Activated T-helper 9 cell treated with anti-CD3 and anti-CD28 coated beads, Interleukin-2, amount 50 U/mL, for 16 hours (primary cell): ENCODE measurements at places on chromosomes 2 and 18.

- no peak for DNase-seq
Measured at GRCh38 chr2:45889620-45890370, 238.3 kb downstream of the PRKCE start.

DNA sequence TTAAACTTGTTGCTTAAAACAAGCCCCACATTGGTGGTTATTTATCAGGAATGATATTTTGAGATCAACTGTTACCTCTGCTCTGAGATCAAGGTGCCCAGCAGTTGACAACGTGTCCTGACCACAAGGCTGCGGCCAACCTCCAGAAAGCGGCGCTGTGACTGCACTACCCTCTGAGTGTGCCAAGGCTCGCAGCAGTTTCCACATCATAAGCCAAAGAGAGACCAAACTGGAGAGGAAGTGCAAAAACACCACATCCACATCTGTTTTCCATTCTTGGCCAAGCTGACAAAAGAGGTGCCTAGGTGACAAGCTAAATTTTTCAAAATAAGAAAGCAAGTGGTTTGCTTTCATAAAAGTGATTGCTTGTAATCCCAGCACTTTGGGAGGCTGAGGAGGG, 410.8 kb upstream of the POU3F3 start:
- DNase-seq, result no peak

DNA sequence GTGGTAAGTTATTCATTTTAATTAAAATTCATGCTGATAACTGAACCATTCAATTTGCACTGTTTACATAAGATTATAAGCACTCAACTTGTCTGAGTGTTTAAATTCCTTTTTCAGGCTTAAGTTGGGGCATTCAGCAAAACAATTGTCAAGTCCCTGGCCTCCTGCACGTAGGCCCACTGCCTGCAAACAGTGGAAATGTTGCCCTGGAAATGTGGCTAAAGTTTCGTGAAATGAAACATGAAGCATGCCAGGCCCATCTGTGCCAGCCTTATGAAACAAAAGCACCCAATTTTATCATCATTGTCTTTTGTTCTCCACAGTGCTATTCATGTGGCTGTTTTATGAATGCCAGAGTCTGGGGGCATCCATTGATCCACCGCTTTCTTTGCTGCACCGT, 163.7 kb downstream of the PTGR3 start:
- no peak for DNase-seq

DNA sequence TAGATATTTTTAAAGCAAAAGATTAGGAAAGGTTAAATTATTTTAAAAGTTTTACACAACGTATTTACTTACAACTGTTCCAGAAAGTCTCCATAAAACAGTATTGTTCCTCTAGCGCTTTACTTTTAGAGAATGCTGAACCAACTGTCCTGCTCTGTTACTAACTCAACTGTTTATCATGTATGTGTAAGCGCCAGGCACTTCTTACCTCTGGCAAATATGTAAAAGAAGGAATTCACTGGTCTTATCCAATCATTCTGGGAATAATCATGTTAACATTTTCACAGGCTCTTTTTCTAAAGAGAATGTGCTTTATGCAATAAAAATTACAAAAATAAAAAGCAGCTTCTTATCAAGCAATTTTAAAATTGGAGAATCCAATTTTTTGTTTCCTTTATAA, 68.0 kb downstream of the COBLL1 start:
- DNase-seq, result no peak

DNA sequence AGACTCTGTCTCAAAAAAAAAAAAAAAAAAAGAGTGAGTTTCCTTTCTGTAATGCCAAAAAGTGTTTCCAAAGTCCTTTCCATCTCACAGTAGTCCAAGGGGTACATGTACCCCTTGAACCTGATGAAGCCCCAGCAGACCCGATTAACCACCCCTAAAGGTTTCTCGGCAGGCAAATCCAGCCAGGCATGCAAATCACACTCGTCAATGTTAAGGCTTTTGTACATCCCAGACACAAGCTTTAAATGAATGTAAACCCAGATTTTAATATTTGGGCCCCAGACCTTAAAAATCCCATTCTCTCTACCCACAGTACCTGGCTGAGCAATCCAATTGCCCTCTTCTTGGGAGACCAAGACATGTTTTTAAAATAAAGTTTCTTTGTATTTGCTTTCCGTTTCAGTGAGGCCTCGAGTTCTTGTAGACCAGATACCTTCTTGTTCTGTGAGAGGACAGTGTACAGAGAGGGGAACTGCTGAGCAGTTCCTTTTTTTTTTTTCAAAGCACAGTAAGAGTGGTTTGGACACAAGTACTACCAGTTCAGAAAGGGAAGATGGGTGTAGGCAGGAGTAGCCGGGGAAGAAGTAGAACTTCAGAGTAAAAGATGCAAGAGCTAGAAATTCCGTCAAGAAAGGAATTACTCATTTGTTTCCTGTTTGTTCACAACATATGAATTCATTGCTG, at the start of gene NLRC4:
Gene NLRC4, minus strand, starts transcription at position 465 of the 684 bp plus-strand sequence. CDS start 8,111 bp downstream, outside the sequence.
- no peak for DNase-seq

DNA sequence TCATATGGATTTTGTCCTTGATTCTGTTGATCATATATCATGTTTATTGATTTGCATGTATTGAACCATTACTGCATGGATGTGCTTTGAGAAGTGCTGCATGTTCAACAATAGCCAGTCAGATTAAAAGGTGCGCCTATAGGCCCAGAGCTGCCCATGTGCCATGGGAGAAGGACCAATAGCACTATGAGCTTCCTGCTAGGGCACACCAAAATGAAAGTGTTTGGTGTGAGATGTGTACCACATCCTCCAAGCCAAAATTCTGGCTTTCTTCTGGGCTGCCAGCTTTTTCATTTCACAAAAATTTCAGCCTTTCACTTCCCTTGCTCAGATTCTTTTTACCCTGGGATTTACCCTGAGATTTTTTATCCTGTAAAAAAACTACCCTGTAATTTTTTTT, 34.8 kb upstream of the MMADHC start:
- DNase-seq, result no peak

DNA sequence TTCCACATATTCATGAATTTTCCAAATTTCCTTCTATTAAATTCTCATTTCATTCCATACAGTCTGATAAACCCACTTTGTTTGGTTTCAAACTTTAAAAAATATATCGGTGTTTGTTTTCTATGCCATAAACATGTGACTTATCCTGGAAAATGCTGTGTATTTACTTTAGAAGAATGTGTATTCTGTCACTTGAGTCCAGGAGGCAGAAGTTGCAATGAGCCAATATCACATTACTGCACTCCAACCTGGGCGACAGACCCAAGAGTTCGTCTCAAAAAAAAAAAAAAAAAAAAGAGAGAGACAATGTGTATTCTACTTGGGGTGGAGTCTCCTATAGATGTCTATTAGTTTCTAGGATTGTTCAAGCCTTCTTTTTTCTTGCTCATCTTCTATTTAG, 31.8 kb downstream of the MBD5 start:
- no peak for DNase-seq

GRCh38 chr18:80241919-80242777, 5.2 kb downstream of the PARD6G start:
- no peak for DNase-seq

GRCh38 chr2:24511894-24512293, 20.8 kb downstream of the NCOA1 start:
- DNase-seq, result no peak

DNA sequence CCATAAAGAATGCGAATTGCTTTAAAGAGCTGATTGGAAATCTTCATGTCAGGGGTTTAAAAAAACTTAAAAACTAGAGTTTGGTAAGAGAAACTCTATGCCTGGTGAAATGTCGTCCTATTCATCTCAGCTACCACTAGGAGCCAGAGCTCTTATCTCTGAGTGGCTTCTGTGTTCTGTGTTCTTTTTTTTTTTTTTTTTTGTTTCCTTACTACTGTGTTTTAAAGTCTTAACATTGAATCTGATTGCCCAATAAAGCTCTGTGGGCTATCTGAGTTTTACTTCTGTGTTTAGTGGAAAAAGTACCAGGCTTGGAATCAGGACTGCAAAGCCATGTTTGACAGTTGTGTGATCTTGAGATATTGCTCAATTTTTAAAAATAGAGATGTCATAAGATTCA, 494.8 kb downstream of the RIT2 start:
- no peak for DNase-seq

DNA sequence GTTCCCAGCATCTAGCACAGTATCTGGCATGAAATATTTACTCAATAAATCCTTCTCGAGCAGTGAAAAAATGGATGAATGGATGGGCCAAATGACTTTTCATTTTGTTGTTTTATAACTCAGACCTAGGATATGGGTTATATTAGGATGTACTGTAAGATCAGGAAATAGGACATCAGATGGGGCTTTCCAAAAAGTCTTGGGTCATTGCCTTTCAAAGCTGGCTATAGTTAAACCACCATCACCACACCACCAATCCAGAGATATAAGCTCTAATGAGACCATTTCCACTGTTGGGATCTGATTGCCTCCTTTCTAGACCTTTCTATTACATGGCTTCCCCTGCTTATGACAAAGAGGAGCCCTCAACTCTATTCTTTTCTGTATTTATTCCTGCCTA, 525.0 kb upstream of the TCF4 start:
- DNase-seq, result no peak

DNA sequence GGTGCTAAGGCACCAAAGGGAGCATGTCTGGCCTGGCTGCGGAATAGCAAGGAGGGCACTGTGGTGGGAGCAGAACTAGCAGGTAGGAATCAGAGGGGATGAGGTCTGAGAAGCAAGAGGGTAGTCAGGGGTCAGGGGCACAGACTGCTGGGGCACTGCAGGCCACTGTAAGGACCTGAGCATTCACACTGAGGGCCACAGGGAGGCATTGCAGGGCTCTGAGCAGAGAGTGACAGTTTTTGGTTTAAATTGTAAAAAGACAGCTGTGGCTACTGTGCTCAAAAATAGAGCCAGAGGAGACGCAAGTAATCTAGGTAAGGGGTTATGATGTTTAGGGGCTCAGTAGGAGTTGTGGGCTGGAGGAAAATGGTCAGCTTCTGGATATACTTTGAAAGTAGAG, 41.5 kb downstream of the ARHGAP25 start:
- DNase-seq, result no peak

GRCh38 chr2:70490381-70490780, 63.2 kb downstream of the TGFA start:
- DNase-seq, result no peak

DNA sequence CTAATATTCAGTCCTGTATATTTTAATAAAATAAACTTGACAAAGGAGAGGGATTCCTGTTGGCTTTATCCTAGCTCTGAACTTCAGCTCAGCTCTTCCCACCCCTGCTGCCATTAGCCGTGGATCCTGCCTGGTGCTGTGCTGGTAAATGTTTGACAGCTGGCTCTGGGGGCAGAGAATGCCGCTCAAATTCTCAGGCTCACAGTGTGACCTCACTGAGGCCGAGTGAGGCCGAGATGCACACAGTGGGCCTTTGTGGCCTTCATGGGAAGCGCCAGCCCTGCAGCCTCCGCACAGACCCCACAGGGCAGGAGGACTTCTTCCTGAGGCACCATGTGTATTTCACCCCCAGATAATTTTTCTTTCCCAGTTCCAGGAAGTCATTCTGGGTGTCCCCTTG, 16.5 kb upstream of the FAHD2A start:
- DNase-seq, result no peak

GRCh38 chr2:152445791-152446201, 110.8 kb downstream of the FMNL2 start:
- DNase-seq, result no peak

DNA sequence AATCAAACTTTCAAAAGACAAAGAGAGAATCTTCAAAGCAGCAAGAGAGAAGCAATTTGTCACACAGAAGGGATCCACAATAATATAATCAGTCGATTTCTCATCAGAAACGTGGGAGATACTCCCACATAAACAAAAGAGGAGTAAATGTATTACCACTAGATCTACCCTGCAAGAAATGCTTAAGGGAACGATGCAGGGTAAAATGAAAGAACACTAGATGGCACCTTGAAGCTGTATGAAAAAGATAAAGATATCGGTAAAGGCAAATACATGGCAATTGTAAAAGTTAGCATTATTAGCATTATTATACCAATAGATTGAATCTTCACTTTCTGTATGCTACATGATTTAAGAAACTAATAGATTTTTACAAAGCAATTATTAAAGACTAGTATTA, 677.0 kb downstream of the SUCLG1 start:
- DNase-seq, result no peak
